Activated CD4-positive, alpha-beta T cell treated with anti-CD3 and anti-CD28 coated beads for 36 hours (primary cell): ENCODE measurements at places on chromosomes 2 and 18. TPM values are rescaled to one million over a fixed set of nuclear protein-coding genes. Genes with fewer than 3 reads are reported as not detected.

DNA sequence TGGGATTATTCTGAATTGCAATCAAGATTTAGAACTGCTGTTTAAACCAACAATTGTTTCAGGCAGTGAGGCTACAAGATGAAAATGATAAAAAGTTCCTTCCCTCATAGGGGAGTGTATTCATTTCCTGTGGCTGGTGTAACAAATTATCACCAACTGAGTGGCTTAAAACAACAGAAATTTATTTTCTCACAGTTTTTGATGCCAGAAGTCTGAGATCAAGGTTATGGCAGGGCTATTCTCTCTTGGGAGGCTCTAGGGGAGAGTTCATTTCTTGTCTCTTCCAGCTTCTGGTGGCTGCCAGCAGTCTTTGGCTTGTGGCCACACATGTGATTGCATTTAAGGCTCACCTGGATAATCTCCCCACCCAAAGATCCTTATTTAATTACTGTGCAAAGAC lies 290.5 kb upstream of the ZSWIM2 start:
- no peak for DNase-seq

DNA sequence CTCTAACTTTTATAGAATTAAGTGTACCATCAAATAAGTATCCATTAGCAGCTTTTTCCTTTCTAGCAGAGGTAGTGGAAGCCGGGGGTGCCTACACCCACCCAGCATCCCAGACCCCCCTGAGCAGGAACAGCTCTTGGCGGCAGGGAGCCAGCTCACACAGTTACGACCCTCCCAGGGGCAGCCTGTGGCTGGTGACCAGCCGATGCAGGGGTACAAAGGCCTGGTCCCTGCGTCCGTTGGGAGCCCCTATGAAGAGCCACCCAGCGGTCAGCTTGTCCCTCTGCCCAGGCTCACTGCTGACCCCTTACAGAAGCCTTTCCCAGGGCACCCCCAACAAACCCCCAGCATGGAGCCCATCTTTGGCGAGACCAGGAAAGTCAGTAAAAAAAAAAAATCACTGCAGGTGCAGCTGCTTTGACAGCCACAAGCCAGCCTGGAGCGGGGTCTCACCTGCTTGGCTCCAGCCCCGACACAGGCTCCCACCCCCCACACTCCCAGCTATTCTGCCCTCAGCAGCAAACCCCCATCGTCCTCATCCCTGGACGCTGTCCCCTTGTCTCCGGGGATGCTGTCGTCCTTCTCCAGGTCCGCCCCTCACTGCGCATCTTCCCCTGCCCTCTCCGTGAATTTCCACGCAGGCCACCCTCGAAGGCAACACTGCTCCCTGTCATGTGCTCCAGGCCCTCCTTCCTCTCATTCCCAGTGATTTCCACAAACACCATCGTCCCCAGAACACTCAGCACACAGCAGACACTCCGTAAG lies 43.1 kb downstream of the GPC1 start:
- DNase-seq = no peak

GRCh38 chr2:33134086-33134771 lies 187.5 kb downstream of the LTBP1 start:
- no peak for DNase-seq

- DNase-seq = no peak
Observed at GRCh38 chr18:35172451-35173035, 68.3 kb upstream of the ZNF397 start.

DNA sequence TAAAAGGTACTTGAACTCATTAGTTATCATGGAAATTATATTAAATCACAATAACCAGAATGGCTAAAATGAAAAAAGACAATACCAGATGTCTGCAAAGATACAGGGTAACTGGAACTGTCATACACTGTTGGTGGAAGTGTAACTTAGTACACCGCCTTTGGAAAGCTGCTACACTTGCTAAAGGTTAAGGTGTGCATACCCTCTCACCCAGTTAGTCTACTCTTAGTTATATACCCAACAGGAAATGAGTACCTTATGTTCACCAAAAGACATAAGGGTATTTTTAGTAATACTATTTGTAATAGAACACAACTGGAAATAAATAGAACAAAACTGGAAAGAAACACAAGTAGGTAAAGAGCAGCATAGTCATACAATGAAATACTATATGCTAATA lies 155.8 kb upstream of the THUMPD2 start:
- DNase-seq = no peak

- DNase-seq = peak; percentile 10
Observed at GRCh38 chr2:199464606-199465352, 7.0 kb upstream of the SATB2 start.

- no peak for DNase-seq
Observed at GRCh38 chr2:206846981-206847834, 81.8 kb downstream of the FASTKD2 start.

DNA sequence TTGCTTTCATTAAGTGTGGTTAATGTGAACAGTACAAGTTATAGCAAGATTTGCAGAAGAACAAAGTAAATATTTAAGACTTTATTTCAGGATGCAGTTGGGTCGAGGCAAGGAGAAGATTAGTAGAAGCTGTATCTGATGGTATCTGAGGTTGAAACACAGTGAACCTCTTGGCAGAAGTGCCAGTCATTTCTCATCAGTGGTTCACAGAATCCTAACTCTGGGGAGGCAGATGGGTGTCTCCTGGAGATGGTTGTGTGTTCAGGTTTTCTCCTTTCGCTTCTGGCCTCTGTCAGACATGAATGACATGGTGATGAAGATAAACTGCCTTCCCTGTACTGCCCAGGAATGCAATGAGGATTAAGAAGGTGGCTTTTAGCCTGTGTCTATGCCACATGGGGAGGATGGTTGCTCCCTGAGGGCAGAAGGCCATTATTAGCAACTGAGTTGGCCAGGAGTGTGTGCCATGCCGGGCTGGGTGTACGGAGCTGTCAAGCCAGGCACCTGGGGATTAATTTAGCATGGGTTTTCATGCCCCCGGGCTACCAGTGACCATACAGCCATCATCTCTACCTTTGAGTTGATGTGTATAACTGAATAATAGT lies 28.0 kb downstream of the MGAT5 start:
- DNase-seq = peak; percentile 21

DNA sequence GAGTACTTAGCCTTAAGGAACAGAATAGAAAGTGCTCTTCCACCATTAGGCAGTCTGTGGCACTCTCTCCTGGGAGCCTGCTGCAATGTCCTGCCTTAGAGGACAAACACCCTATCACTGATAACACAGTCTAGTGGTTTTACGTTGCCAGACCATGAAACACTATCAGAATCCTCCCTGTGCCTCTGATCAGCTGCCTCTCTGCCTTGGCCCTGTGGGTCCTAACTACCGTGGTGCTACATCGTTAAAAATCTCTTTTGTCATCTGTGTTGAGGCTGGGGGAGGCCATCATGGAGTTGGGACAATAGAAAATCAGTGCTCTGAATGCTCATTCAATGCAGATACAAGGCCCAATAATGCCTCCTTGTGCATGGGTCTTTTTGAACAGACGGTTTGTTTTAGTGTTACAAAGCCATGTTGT lies 11.9 kb upstream of the APCDD1 start:
- no peak for DNase-seq

DNA sequence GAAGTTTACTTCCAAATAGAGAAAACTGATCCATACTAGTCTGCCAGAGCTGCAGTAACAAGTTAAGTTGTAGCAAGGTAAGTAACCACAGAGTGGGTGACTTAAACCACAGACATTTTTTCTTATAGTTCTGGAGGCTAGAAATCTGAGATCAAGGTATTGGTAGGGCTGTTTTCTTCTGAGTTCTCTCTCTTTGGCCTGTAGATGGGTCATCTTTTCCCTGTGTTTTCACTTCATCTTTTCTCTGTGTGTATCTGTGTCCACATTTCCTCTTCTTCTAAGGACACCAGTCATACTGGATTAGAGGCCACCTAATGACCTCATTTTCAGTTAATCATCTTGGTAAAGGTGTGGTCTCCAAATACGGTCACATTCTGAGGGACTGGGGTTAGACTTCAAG lies 142.9 kb upstream of the MEX3C start:
- DNase-seq = no peak

DNA sequence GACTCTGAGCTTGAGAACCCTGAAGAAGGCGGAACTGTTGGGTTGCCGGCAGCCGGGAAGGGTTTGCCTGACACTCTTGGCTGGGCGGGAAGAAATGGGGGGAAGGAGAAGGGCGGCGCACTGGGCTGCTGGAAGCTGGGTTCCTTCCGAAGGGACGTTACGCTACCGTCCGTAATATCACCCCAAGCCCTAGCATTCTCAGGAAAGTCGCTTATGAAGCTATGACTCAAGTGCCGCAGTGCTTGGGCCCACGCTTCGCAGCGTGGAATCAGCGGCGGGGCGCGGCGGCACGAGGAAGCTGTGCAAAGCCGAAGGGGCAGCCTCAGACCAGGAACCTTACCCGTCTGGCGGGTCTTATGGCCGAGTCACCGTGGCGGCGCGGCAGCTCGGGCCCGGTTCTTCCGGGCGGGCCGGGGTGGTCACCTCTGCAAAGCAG lies 50.2 kb upstream of the SIGLEC15 start:
- peak; percentile 85 for DNase-seq

The NMUR1 gene
- not detected for total RNA-seq

The C2orf80 gene
- total RNA-seq = not detected
